ENCODE measurements at places on chromosomes 3 and 15. TPM values are rescaled to one million over a fixed set of nuclear protein-coding genes. Genes with fewer than 3 reads are reported as not detected.
A peak's percentile ranks its signal among the peaks of the same experiment; 100 is the strongest.

DNA sequence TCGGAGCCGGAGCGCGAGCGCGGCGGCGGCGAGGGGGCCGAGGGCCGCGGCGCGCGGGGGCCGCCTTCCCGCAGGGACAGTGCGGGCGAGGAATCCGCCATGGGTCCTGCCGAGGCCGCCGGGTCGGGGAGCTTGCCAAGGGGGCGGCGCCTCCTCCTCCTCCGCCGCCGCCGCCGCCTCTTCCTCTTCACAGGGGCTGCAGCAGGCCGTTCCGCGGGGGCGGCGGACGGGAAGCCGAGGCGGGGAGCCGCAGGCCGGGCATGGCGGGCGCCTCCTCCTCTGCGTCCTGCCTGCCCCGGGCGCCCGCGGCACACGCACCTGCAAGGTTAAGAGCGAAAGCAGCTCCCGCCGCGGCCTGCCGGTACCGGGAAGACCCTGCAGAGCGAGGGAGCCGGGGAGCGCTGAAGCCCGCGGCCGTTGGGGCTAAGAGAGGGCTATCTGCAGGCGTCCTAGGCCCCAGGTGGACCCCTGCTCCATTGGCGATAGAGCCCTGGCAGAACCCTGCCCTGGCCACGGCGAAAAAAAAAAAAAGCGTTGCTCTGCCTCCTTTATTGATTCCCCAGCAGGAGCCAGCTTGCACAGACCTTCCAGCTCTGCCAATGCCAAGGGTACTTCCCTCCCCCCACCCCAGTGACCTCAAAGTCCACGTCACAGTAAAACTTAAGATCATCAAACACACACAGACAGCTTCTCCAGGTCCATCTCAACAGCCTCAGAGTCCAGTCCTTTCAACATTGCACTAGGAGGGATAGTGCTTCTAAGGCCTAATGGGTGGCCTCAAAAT is at the start of gene LYSMD2:
TSS of gene LYSMD2 (minus strand) at position 134 of the 784 bp plus-strand sequence. CDS start at position 101, 33 bp downstream.
- DNase-seq: peak; percentile 79

P2RY14 gene
- 4.4 TPM for total RNA-seq

- no peak for DNase-seq
Observed at GRCh38 chr3:102512734-102513504, 78.1 kb downstream of the ZPLD1 start.

DNA sequence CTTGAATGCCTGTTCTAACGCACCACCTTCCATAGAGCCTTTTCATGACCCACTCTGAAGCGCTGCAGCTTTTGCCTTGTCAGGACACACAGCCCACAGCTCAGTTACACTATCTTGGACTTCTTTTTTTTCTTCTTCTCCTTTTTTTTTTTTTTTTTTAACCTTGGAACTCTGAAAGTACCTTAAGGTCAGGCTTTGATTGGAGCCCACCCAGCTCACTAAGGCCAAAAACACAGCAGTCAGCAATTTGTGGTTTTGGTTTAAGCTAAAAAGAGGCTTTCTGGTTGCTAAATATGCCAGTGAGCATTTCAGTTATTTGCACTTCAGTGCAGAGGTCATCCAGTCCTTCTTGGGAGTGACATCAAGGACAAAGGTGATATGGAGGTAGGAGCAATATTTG is 1.7 kb downstream of the SLC25A20 start:
- no peak for DNase-seq

GRCh38 chr3:193943200-193943599 is 192.7 kb upstream of the HES1 start:
- DNase-seq: peak; percentile 38

SMAD6 gene
- 11.5 TPM for total RNA-seq

ATP13A5 gene
- total RNA-seq: 0.41 TPM

DNA sequence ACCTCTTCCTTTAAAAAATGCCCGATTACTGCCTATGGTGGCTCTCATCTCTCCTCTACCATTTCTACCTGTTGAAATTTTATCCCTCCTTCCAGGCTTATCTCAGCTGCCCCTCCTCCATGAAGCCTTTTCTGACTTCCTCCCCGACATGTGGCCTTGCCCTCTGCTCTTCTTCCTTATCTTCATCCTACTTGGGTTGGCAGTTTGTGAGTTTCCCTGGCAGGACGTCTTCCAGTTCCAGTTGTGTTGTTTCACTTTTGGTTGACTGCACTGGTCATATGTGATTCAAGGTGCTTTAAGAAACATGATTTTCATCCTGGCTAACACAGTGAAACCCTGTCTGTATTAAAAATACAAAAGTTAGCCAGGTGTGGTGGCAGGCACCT is 4.4 kb downstream of the DLL4 start:
- no peak for DNase-seq

SUSD5 gene
- total RNA-seq: 0.60 TPM

DNA sequence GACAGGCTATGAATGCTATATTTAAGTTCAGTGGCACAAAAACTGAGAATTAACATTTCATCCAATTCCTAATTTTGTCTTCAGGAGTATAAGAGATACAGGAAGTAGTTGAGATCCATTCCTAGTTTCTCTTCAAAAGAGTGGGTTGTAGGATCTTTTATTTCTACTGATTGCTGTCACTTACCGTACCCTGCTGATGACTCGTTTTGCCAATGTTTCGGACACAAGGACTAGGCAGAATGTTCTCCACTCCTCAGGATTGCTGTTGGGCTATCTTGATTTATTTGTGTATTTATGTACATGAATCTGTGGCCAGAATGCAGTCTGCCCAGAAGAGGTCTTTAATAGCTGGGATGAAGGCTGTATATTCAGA is 11.9 kb downstream of the ARL8B start:
- DNase-seq: no peak

USP13 gene
- 3.6 TPM for total RNA-seq

GRCh38 chr3:2686816-2687502 is 423.2 kb downstream of the IL5RA start:
- DNase-seq: no peak

SH2D7 gene
- total RNA-seq: 2.2 TPM

MEIS2 gene
- total RNA-seq: 93.3 TPM

Data from mucosa of descending colon (tissue), 3 donors.